ENCODE measurements at places on chromosomes 1 and 21. TPM values are rescaled to one million over a fixed set of nuclear protein-coding genes. Genes with fewer than 3 reads are reported as not detected.

GRCh38 chr1:2906085-2906484 is 104.6 kb upstream of the TTC34 start:
- no peak for DNase-seq

DNA sequence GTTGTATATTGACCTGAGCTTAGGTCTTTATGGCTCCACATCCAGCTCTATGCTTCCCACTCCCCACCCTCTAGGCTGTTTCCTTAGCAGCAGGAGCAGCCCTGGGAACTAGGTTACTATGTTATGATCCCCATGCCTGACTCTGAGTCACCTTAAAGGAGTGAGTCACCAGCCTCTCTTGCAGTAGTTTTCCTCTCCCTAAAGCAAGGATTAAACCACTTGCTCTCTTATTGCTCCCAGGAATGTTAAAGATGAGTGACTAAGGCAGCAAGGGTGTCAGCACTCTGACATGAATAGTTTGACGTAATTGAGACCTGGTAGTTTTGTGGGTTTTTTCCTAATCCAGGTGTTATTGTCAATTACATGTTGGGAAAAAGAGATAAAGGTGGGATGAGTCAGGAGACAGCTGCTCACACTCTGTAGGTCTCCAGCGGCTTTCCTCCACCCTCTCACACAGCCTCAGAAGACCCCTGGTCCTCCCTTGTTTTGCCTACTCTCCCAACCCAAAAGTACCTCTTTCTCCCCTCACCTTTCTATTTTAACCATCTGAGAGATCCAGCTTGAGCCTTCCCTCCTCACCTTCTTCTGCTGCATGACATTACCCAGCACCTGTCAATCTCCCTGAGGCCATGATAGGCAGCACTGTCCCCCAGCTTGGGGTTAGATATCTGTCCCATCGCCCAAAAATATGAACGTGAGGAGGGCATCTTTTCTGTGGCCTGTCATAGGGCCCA is 369.1 kb upstream of the VAMP3 start:
- DNase-seq = peak; percentile 55

RORC gene
- 0.42 TPM for total RNA-seq

DNA sequence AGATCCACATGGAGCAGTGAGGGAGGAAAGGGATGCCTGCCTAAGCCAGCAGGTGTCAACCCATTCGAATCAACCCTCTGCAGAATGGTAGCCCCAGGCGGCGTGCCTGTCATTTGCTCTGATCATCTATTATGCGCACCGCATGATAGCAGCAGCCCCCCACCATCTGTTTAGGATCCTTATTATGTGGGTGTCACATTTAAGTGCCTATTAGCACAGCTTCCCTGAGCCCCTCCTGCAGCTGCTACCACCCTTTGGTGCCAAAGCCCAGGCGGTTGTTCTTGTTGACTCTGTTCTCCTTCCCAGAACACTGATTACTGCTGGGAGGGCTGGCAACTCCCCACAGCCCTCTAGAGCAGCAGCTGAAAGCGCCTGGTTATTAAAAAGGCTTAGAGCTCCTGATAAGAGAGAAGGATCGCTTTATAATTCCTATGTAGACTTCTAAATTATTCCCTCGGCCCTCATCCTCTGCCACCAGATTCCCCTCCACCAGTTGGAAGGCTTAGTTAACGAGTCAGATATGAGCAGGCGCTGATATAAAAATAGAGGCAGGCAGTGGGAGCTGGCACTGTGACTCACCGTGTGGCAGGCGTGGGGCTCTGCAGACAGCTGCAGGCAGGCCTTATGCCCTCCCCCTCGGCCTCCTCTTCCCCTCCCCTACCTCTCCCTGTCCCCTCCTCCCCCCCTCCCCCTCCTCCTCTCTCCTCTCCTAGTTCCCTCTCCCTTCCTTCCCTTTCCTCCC is 23.0 kb downstream of the ACTA1 start:
- peak; percentile 80 for DNase-seq

SLC30A10 gene
- total RNA-seq = 0.15 TPM

GRCh38 chr1:38062361-38063288 is 16.0 kb upstream of the POU3F1 start:
- DNase-seq = no peak

Data from H7 (cell line).